CD4-positive, alpha-beta T cell treated with Interferon alpha-2 for 1 hour (primary cell): ENCODE measurements at places on chromosomes 13 and 19.

DNA sequence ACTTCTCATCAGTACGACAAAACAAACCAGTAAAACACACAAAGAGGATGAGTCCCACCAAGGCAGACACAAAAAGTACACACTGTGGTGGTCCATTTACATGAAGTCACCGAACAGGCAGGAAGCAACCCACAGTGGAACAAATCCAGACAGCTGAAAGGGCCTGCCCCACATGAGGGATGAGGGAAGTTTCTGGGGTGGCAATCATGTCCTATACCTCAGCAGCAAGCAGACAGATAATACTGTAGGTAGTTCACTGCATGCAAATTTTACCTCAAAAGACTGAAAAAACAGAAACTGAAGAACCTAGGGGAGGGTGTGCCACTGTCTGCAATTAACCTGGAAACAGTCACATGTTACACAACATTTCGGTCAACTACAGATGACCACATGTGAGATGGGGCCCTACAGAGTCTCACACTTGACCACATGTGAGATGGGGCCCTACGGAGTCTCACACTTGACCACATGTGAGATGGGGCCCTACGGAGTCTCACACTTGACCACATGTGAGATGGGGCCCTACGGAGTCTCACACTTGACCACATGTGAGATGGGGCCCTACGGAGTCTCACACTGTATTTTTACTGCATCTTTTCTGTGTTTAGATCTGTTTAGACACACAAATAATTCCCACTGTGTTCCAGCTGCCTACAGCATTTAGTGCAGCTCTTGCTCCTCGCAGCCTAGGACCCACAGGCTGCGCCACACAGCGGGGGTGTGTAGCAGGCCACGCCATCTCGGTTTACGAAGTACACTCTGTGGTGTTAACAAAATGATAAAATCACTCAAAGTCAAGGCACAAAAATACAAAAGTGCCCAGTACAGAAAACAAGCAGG lies 22.2 kb downstream of the PCID2 start:
- peak; percentile 28 for DNase-seq

DNA sequence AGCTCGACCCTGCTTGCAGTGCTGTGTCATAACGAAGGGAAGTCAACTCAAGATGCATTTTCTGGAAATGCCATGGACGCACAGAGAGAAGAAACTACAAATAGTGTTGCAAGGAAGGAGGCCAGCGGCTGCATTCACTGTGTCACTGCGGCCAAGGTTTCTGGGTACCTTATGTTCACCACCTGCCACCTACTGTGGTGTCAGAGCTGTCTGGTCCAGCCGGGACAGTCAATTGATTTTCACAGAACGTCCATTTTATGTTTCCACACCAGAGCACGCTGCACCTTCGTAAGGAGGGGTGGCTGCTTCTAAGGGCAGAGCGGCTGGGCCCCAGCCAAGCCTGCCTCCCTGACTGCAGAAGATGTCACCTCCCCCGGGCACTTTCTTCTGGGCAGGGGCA lies 17.7 kb downstream of the TSHZ3 start:
- no peak for DNase-seq

- no peak for DNase-seq
Measured at GRCh38 chr13:77853703-77854102, 64.9 kb downstream of the EDNRB start.

DNA sequence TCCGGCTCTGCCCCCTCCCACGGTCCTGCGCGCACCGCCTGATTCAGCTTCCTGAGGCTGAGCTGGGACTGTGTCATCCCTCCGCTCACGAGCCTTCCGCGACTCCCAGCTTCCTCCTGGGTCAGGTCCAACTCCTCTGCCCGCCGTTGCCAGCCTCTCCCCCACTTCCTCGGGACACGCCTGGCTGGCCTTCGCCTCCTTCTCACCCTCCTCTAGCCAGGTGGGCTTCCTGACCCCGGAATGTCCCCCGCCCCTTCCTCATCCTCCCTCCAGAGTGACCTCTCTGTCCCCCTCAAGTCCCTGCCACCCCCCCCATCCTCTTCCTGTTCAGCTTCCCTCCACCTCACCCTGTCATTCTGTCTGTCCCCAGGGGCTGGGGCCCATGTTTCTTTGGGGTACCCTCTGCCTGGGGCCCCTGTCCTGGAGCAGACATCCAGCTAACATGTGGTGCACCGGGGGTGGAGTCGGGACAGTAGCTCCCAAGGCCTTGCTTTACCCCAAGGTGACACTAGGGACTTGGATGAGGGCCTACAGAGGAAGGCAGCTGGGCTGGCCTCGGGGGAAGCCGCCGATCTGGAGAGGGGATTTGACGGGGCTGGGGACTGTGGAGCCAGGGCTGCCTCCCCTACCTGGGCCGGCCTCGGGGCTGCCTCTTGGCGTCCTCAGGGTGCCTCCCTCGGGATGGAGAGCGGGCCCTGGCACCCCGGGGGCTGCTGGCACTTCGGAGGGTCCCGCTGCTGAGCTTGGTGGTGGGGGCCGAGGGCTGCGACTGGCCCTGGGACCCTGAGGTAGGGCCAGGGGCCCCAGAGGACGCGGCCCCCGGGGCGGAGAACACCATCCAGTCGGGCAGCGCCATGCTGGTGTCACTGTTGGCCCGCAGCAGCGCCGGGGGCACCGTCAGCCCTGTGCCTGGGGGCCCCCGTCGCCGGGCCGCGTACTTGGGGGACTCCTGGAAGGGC lies 16.5 kb downstream of the SHANK1 start:
- no peak for DNase-seq

GRCh38 chr19:42634409-42635232 lies 39.9 kb upstream of the CEACAM8 start:
- DNase-seq = peak; percentile 25

- no peak for DNase-seq
Measured at GRCh38 chr19:36110487-36111199, at the start of gene OVOL3. OVOL3 (plus strand) TSS chr19:36111143; CDS start chr19:36111203, 60 bp downstream.

DNA sequence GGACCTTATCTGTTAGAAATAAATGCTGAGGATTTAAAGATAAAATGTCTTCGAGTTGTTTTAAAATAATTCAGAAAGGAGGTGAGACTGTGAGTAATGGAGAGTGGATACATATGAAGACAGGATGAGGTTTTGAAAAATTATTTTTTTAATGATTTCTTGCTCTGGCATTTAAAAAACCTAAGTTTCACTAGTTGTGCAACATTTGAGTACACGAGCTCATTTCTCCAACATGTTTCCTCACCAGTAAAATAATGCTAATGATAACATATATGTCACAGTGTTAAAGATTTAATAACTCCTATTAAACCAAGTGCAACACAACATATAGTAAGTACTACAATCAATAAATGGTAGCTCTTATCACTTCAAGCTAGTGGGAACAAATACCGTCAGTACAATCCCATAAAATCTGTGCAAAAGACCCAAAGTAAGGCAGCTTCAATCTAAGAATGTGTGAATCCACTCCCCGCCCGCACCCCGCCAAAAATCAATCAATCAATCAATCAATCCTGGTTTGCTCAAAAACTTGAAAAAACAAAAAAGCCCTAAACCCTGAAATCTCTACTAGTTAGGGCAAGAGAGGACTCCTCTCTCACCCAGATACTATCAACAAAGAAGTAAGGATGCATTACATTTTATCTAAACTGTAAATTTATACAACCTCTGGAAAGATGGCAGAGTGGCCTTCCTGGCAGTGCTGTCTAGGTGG lies 1.3 kb downstream of the ALG5 start:
- DNase-seq = no peak

DNA sequence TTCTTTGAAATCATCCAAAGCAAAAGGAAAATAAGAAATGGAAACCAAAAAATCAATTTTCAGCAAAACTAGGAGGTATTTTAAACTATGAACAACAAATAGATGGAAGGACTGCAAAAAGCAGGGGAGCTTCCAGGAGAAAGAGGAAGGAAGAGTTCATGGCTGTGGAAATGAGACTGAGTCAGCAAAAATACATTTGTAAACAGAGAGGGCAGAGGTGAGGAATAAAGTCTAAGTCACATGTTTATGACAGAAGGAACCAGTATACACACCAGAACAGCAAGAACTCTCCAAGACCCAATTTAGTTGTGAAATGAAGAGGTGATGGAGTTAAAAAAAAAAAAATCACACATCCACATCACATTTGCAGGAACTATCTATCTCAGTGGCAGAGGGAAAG lies 69.6 kb downstream of the RNASEH2B start:
- no peak for DNase-seq

- DNase-seq = no peak
Measured at GRCh38 chr19:43527860-43528622, 1.0 kb upstream of the ETHE1 start.

DNA sequence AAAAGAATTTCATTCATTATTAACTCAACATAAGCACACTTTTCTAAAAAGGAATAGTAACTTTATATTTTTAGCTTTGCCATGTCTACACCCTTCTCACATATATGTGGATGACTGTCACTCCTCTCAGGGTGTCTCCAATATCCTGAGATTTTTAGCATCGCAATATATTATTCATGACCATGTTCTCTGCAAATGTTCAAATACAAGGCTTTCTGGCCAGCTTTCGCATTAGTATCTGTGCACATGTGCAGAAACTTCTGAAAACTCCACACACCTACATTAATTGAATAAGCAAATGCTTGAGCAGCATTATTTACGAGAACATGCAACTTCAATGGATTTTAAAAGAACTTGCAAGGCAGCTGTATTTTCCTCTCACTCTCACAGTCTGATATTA lies 334.8 kb downstream of the PCDH9 start:
- DNase-seq = no peak

DNA sequence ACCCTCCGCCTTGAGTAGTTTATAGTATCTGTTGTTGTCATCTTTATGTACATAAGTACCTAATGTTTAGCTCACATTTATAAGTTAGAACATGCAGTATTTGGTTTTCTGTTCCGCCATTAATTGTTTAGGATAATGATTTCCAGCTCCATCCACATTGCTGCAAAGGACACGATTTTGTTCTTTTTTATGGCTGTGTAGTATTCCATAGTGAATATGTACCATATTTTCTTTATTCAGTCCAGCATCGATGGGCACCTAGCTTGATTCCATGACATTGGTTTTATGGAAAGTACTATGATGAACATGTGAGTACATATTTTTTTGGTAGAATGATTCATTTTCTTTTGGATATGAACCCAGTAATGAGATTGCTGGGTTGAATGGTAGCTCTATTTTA lies 174.4 kb upstream of the SPRY2 start:
- no peak for DNase-seq

DNA sequence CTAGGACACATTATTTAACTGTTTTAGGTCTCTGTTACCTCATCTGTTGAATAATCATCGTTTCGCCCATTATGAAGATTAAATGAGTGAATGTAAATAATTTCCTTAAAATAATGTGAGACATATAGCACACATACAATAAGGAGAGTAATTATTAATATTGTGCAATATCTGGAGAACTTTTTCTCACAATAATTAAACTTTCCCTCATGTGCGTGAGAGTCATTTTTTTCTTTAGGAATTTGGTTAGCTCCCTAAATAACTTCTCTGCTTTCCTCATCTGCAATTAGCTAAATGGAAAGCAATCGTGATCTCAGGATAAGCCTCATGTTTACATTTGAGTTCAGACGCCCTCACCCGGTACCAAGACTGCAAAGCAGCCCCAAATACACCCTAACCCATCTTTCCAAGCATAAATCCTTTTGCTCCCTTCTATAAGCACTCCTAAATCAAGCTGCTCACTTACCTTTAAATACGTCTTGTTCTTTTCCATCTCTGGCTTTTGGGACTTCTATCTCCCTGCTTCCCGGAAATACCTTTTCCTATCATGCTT lies 78.8 kb downstream of the MZT1 start:
- no peak for DNase-seq

DNA sequence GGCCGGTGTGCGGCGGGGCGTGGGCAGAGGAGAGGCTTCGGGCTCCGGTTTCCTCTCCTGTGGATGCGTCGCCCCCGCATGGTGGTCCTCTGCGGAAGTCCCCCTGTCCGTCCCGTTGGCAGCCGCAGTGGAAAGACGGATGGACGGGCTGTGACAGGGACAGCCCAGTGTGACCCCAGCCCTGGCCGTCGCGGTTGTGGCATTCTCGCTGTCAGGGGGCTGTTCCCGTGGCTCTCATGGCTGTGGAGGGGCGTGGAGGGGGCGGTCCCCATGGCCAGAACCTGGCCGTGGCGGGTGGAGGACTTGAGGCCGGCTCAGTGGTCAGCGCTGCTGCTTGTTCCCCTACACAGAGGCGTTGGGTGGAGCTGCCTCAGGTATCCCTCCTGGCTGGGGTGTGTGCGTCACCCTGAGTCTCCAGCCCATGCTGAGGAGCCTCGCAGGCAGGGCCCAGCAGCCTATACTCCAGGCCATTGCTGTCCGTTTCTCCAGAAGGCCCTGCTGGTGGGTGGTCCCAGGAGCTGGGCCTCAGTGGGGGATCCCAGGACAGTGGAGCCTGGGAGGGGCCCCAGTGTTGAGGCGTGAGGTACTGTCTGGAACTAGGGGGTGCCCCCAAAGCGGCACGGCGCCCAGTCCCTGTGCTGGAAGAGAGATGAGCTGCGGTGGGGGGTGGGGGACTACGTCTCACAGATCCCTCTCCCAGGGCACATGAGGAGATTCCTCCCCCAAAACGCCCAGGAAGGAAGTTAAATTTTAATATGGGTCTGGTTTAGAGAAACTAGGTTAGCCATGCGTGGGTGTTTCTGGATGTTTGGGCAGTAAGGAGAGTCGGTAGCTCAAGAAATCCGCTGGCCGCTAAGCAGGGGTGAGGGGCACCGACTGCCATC lies 20.3 kb downstream of the CSNK1G2 start:
- no peak for DNase-seq

- no peak for DNase-seq
Measured at GRCh38 chr13:48838193-48838973, 137.3 kb upstream of the FNDC3A start.

DNA sequence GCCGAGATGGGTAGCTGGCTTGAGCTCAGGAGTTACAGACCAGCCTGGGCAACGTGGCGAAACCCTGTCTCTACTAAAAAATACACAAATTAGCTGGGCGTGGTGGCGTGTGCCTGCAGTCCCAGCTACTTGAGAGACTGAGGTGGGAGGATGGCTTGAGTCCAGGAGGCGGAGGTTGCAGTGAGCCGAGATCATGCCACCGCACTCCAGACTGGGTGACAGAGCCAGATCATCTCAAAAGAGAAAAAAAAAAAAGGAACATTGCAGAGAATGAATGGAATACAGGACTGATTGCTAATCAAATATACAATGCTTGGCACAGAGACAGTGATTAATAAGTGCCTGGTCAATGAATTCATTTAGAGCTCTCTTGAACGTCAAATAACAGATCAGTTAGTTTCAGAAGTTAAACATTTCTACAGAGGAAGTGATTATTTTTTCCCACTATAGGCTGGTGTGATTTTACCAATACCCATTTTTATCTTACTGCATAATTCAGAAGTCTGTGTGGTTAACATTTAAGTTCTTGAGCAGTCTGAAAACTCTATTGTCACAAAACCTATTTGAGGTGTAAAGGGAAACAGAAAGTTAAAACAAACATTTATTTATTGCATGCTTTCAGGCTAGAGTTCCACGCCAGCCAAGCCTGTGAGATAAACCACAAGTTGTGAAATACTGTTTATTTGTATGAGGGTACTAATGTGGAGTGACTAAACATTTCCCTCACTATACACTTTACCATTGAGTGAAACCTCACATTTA lies 7.7 kb upstream of the TBC1D4 start:
- no peak for DNase-seq

- DNase-seq = no peak
Measured at GRCh38 chr13:102028206-102028605, 373.6 kb downstream of the FGF14 start.
